ENCODE measurements at places on chromosomes 1 and 21. TPM values are rescaled to one million over a fixed set of nuclear protein-coding genes. Genes with fewer than 3 reads are reported as not detected.

The DNAJC6 gene
- 6.0 TPM for total RNA-seq

DNA sequence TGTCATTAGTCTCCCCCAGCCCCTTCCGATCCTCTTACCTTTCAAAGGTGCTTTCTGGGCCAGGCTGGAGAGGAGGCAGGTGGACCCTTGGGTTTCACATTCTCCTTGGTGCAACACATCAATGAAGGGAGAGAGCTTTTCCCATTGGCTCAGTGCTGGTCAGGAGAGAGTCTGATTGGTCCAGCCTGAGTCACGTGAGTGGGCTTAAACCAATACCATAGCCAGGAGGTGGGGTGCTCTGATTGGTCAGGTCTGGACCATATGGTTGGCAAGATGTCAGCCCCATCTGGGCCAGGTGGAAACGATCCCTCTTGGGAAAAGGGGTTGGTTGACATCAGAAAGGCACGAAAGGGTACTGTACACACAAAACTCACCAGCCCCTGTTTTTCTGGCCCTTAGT lies 44.8 kb upstream of the ABCG1 start:
- DNase-seq = no peak

- DNase-seq = no peak
These were observed 179.9 kb downstream of the FASLG start for GRCh38 chr1:172838680-172839313.

DNA sequence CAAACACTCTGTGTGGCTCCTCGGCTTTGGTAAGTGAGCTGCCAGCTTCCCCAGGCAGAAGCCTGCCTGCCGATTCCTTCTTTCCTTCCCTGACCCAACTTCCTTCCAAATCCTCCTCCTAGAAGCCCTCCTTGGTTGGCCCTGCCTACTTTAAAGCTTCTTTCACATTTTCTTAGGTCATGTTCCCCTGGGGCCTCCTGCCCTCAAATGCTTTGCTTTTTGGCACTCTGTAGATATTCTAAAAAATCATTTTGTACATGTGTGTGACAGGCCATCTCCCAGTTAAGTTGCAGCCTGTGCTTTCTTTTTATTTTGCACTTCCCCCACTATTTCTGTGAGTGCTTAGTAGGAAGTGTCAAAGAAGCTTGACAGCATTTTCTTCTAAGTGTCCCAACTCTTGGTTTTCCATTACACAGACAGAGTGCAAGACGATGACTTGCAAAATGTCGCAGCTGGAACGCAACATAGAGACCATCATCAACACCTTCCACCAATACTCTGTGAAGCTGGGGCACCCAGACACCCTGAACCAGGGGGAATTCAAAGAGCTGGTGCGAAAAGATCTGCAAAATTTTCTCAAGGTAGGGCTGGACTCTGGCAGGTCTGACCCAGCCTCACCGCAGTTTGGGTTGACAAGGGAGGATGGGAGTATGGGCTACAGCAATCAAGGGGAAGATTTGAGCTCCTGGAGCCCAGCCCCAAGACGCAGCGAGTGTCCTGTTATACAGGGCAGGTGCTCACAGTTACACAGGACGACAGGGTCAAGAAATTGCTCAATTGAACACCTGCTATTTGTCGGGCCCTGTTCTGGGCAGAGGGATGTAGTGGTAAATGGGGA lies at the start of gene S100A9:
TSS of gene S100A9 (plus strand) at position 2 of the 838 bp plus-strand sequence. CDS start at position 432, 430 bp downstream.
- DNase-seq = no peak

- DNase-seq = no peak
These were observed 270.2 kb downstream of the TBX15 start for GRCh38 chr1:118717893-118718292.

GRCh38 chr1:204051718-204052117 lies 21.2 kb upstream of the SOX13 start:
- no peak for DNase-seq

DNA sequence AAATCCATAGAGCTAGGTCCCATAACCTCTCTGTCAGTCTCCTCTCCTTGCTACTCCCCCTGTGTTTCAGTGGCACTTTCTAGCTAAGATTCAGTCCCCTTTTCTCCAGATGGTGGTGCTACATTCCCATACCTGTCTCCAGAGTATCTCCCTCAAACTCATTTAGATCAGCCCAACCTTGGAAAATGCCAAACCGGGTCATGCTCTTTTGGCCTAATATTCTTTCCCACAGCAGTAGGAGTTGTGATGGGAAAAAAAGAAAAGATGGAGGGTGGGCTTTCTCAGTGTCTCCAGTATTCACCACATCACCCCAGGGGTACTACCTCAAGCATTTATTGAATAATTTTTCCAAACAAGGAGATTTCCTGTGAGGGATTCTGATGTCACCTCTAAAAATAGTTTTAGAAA lies 3.2 kb upstream of the RXFP4 start:
- DNase-seq = peak; percentile 45
